ENCODE measurements at places on chromosomes 7 and 10.
A peak's percentile ranks its signal among the peaks of the same experiment; 100 is the strongest.

DNA sequence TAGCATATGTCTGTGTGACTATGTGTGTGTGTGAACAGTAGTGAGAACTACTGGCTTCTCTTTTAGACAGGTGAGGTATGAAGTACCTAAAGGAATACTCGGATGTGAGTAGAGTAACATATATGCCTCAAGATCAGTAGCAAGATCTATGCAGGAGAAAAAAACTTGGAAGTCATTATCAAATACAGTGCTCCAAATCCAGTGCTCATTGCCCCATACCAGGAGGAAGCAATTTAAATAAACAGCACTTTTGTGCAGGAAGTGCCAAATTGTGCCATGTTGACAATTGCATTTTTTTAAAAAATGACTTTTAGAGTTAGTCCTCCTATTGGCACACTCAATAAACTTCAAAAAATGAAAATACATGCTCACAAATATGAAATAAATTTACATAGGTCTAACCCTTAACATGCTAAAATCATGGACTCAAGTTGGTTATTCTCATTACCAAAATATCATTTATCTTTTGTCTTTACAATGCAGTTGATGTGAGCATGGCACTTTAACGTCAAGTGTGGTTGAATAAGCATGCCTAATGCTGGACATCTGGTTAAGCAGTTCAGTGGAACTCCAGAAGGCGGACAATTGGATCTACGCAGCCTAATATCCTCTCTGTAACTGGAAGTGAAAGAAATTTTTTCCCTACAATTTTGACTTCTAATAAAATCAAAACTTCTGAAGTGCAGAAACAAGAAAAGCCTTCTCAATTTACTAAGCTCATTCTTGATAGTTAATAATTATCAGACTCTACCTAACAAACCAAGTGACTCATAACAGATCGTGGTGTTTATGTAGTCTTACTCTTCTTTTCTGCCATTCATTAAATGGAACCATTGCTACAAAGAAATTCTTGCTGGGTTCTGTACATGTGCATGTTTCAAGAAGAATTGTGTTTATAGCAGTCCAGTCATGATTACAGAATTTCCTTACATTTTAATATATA, 195.2 kb downstream of the MDFIC start:
- no peak for DNase-seq

GRCh38 chr7:154380771-154381170, 328.6 kb downstream of the DPP6 start:
- DNase-seq = no peak

GRCh38 chr7:139916717-139917395, 87.8 kb downstream of the TBXAS1 start:
- no peak for DNase-seq

GRCh38 chr10:2038036-2038435, 300.7 kb upstream of the ADARB2 start:
- no peak for DNase-seq

DNA sequence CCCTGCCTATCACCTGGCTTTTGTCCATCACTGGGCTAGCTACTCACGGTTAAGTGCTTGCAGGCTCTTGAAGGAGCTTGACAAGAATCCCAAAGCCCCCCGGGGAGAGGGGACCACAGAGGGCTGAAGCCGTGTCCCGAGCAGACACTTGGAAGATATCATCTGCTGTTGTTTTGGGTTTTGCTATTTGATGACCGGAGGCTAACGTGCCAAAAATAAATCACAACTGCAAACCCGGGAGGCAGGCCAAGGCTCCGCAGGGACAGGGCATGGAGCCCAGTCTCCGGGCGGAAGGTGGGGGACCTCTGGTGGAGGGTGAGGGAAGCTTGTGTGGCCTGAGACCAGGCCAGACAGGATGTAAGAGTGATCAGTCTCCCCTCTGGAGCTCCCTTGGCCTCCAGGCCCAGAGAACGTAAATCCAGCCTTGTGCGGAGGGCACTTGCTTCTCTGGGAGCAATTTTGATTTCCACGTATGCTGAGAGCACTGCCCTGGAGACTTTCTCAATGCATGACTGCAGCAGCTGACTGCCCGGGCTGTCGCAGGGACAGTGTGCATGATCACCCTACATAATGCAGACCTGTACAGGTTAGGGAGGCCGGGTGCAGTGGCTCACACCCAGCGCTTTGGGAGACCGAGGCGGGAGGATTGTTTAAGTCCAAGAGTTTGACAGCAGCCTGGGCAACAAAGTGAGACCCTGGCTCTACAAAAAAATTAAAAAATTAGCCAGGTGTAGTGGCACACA, at the start of gene PHKG1:
TSS of gene PHKG1 (minus strand) at position 164 of the 743 bp plus-strand sequence. CDS start 4,011 bp downstream, outside the sequence.
- DNase-seq = peak; percentile 87

GRCh38 chr7:968205-969105, 6.9 kb downstream of the COX19 start:
- DNase-seq = no peak

DNA sequence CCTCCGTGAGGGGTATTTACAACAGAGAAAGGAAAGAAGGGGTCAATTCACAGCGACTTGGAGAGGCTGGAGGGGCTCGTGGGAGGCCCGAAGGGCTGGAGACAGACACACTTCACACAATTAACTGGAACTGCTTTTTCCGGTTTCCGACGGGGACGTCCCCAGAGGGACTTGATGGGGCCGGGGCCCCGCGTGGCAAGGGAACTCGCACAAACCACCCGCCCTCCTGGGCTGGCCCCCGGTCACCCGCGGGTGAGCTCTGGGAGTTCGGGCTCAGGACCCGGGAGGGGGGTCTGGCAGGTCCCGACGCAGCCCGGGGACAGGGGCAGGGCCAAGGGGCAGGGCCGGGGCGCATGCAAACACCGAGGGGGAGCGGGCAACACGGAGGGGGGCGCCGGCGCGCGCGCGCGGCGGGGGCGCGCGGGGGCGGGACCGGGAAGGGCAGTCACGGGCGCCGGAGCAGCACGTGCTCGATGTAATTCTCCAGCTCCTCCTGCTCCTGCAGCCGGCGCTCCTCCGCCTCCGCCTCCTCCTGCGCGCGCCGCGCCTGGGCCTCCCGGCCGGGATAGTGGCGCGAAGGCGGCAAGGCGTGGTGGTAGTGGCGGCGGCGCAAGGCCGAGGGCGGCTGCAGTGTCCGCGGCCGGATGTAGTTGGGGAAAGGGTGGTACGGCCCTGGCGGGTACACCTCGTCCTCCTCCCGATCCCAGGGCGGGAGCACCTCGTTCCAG, 2.7 kb downstream of the VGF start:
- peak; percentile 47 for DNase-seq

GRCh38 chr7:102872460-102872859, 40.3 kb upstream of the LRRC17 start:
- DNase-seq = peak; percentile 93

DNA sequence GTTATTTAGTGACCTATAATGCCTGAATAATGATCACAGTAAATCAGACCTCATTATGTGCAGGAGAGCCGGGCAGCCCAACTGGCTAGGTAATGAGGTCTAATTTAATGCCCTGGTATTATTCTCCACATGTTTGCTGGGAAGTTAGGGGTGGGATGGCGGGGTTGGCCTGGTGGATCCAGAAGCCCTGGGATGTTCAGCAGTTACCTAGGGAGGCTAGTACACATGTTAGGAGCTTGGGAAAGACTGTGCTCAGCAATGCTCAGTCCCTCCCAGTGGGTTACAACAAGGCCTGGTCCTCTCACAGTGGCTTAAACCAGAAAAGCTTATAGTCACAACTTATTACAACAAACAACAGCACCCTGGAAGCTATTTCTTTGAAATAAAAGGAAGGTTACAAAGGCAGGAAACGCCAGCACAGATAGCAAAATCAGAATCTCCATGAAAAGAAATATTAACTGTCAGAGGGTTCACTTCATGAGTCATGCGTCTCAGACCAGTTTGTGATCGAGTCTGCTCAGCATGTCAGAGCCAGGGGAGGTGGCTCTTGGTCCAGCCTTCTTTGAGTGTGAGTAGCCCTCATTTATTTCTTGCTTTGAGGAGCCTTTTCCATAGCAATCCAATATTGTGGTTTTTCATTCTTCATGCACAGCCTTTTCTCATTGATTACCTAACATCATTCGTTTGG, 418.6 kb upstream of the NPVF start:
- DNase-seq = peak; percentile 7

DNA sequence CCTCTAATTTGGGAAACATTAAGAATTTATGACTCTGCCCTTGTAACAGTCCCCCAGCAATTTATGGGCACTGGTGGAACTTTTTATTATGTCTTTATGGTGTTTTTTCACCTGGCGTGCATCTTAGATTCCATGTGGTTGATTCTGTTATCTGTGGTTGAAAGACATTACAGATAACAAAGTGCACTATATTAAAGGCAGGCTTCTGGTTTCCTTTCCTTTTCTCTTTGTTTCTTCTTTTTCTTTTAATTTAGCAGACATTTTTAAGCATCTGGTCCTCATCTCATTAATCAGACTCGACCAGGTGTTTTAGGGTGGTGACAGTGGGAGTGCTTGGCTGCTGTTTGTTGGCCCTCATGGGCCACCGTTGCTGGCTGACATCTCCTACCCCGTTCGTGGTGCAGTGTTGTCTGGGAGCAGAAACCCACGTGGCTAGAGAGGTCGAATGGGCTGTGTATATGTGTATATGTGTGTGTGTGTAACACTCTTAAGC, 77.4 kb downstream of the LRMDA start:
- DNase-seq = peak; percentile 32

- DNase-seq = no peak
Measured at GRCh38 chr7:82263920-82264782, 179.4 kb downstream of the CACNA2D1 start.

DNA sequence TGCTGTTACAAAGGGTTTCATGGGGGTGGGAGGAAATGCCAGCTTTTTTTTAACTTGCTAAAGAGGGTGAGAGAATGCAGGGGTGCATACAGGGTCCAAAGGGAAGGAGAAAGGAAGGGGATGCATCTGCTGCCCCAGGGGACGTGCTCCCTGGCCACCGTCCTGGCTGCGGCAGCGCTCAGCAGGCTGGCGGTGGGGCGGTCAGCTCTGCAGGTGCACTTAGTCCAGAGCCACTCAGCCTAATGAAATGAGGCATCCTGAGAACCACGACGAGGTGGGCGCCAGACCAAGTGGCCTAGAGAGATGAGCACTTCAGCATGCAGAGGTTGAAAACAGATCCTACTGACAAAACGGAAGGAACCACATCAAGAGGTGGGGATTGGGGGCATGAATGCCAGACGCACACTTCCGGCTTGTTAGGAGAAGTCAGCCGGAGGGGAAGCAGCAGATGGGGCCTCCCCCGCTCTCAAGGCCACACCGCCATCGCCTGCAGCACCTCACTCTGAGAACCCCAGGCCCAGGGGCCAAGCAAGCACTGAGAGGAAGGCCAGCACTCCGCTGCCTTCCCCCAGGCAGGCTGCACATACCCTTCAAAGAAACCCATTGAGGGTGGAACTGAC, 94.5 kb downstream of the MAD1L1 start:
- no peak for DNase-seq

GRCh38 chr10:43969506-43969905, 320.8 kb upstream of the ZNF32 start:
- DNase-seq = no peak

GRCh38 chr7:26372249-26372648, 80.6 kb downstream of the SNX10 start:
- no peak for DNase-seq

GRCh38 chr10:102868911-102869257, 386 bp upstream of the AS3MT start:
- DNase-seq = no peak

DNA sequence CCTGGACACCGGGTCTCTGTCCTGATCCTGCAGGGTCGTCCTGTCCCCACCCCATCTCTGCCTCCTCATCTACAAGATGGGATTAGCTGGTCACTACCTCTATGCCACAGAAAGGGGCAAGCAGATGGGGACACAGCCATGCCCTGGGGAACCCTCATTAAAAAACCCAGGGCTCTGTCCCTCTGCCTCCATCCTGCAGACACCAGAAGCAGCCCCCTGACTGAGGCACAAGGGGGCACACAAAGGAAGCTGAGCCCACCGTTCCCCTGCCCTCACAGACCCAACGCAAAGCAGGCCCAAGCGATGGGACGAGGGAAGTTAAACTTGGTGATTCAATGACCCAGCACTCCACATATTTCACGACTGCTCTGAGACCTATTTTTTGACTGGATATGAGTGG, 142.4 kb downstream of the TCERG1L start:
- no peak for DNase-seq

GRCh38 chr7:20217193-20217948, at the start of gene MACC1:
TSS of gene MACC1 (minus strand) at chr7:20217384. CDS start at chr7:20161862, 55,522 bp downstream.
- no peak for DNase-seq

DNA sequence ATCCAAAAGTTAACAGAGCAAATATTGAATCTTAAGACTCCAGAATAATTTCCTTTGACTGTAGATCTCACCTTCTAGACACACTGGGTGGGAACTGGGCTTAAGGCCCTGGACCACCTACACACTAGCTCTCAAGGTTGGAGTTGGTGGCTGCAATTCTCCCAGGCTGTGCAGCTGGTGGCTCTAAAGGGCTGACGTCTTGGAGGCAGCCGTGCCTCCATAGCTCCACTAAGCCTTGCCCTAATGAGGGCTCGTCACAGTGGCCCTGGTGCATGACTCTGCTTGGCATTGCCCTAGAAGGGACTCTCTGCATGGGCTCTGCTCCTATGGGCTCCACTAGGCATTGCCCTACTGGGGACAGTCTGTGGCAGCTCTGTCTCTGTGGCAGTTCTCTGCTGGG, 1005.2 kb downstream of the CCSER2 start:
- DNase-seq = no peak

- DNase-seq = no peak
Measured at GRCh38 chr7:131312838-131313237, 14.8 kb upstream of the MKLN1 start.

GRCh38 chr10:72800000-72800740, 93.4 kb upstream of the OIT3 start:
- peak; percentile 46 for DNase-seq

- DNase-seq = no peak
Measured at GRCh38 chr7:136045992-136046391, 68.8 kb upstream of the MTPN start.

DNA sequence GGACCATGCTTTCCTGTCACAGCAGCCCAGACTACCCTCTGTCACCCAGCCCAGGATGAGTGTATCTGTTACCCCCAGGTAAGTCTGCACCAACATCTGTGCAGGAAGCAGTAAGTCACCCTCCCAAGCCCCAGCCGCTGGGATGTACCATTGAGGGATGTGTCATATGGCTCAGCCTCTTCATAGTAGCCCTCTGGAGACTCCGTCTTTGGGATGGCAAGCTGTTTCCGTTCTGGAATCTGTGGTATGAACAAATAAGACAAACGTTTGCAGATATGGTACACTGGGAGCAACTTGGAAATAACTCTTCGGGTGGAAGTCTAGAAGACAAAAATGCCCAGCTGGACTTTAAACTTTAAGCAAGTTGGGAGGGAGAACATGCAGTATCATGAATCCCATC, 81.3 kb downstream of the AFAP1L2 start:
- no peak for DNase-seq

DNA sequence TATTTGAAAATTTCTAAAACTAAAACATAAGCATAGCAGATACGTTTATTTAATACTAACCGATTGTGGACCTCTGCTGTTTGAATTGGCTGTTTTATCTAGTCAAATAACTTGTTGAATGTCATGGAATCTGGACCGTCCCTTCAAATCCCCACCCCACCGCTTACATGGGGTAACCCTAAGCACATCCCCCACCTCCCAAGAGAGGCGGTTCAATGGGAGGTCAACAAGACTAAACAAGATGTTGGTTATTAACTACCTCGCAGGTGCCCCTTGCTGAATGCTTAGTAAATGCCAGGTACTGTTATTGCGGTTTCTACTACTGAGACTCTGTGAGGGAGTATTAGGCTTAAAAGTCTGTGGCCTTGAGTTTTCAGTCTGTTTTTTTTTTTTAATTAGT, 70.9 kb downstream of the DAGLB start:
- DNase-seq = no peak

Data from fibroblast of pulmonary artery (primary cell).